Fibroblast of pulmonary artery (primary cell): ENCODE measurements at places on chromosomes 5 and 9.

GRCh38 chr9:591292-591691 is 250.2 kb upstream of the DMRT1 start:
- DNase-seq, result peak; percentile 14

DNA sequence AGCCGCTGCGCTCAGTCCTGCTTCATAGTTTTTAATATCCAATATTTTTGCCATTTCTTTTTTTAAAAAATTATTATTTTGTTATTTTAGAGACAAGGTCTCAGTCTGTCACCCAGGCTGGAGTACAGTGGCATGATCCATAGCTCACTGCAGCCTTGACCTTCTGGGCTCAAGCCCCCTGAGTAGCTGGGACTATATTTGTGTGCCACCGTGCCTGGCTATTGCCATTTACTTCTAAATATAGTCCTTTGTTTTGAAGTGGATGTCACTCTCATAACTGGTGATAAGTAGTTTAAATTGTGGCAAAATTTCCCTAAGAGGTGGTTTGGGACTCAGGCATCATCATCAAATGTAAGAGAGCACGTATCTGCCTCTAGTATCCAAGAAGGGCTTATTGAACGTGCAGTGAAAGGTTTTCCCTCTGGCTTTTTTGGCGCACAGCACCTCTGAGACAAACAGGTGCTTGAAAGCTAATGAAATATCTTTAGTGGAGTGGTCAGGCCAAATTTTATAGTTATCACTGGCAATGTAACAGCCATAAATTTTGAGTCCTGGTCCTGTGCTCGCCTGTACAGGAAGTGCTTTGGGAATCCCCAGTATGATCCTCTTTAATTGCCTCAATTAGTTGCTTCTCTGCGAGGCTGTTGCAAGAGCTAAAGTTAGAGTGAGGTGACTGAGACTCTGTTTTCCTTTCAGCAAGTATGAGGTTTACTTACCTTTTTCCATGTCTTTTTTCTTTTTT is 14.8 kb downstream of the STXBP1 start:
- DNase-seq, result no peak

DNA sequence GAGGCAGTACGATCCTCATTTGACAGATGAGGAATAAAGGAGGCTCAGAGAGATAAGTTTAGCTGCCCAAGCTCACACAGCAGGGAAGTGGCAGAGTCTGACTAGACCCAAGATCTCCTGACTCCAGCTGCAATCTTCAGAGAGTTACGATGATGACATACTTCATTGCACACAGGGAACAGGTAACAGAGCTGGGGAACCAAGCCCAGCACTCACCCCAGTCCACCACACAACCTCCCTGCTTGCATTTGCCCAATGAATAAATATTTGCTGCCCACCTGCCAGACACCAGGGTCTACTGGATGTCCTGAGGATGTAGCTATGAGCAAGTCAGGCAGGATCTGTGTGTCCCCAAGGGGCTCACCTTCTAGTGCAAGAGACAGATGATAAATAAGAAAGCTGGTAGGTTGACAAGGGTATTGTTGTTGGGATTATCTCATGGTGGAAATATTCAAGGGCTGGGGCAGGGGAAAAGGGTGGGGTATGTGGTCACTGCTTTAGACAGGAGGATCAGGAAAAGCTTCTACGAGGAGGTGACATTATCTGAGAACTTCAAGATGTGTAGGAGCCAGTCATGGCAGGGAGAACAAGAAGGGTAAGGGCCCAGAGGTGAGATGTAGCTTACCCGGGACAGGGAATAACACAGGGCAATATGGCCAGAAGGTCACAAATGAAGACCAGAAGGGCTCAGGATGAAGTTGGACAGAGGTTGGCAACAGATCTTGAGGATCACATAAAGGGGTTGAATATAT is 28.6 kb upstream of the CPEB4 start:
- no peak for DNase-seq

GRCh38 chr9:97594381-97594921 is 38.7 kb downstream of the TSTD2 start:
- no peak for DNase-seq

DNA sequence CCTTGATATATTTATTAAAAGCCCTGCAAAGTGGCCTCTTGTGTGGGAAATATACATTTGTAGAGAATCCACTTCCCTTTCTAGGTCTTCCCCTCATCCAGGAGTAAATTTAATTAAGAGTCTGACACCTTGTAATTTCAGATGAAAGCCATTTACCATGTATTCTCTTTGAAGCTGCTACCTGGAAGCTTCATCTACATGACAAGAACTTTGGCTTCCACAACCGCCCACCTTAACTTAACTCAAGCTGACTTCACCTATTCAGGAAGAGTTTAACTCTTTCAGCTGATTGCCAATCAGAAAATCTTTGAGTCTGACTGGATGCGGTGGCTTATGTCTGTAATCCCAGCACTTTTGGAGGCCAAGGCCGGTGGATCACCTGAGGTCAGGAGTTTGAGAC is 899.9 kb downstream of the TAF11L14 start:
- no peak for DNase-seq

- DNase-seq, result no peak
These were observed 120.0 kb downstream of the C5orf15 start for GRCh38 chr5:133848341-133848811.

DNA sequence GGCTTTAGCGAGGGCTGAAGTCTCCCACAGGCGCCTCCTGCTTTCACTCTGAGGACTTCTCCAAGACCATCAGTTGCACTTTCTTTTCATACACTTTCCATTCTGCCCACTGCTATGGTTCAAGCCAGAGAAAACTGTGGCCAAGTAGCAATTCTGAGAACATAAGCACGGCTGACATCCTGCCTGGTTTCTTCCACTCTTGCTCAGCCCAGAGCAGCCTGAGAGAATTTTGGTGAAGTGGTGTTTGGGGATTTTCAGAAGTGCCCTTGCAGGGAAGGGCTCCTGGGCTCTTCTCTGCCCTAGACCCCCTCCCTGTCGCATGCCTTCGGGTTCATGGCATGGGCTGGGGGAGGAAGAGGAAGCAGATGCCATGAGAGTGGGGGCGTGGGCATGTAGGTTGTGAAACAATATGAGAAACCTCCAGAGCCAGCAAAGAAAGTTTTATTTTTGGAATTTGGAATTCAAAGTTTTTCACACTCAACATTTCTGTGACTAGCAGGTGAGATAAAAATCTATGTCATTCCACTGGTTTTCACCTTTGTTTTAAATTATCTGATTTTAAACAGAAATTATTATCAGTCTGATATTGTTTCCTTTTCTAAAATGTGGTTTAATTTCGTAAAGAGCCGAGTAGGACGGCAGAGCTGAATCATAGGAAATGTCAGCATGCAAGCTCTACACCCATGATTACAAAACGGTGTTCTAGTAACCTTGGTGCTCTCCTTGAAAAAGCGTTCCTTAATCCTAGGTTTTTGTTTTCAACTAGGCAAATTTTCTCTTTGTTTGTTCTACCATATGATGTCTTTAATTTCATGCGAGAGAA is 27.8 kb upstream of the TNFSF8 start:
- DNase-seq, result peak; percentile 21

DNA sequence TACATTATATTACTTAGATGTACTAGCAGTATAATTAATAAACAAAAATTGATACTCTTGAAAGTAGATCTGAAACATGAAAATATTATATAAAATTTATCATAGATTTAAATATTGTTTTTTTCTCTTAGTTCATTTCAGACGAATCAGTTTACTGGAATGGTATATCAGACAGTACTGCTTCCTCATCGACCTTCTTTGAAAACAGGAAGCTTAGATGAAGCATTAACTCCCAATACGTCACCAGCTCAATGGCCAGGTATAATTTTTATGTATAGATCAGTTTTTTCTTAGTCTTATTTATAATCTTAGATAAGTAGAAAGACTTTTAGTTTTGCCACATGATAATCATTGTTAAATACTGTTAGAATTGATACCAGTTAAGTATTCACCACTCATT is 106.3 kb downstream of the DMXL1 start:
- no peak for DNase-seq

- no peak for DNase-seq
These were observed 266.8 kb downstream of the NDUFS4 start for GRCh38 chr5:53827211-53827651.

DNA sequence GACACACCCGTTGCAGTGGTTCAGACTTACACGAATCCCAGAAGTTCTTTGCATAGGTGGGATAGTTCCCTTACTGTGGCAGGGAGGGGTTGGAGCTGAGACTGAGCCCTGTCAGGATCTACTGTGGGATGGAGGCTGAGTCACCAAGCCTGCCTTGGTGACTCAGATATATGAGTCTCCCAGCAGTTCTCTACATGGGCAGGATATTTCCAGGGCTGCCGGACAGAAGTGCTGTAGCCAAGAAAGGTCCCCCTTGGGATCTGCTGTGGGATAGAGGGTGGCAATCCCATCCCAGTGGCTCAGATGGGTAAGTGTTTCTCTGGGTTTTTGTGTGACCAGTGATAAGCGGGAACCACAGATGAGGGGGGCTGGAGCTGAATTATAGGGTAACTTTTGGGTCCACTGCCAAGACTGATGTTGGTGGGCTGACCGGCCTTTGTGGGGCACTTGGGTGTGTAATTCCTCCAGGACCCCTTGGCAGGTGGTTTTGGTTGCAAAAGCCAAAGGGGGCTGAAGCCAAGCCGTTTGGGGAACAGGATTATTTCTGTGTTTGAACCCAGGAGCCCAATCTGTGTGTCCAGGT is 18.7 kb downstream of the XRCC4 start:
- peak; percentile 69 for DNase-seq

GRCh38 chr9:135701959-135702721 is at the start of gene KCNT1:
Gene KCNT1 (plus strand): TSS chr9:135702185. CDS start chr9:135702259, 74 bp downstream.
- DNase-seq, result peak; percentile 42

GRCh38 chr5:158166424-158166823 is 307.5 kb upstream of the CLINT1 start:
- DNase-seq, result no peak

DNA sequence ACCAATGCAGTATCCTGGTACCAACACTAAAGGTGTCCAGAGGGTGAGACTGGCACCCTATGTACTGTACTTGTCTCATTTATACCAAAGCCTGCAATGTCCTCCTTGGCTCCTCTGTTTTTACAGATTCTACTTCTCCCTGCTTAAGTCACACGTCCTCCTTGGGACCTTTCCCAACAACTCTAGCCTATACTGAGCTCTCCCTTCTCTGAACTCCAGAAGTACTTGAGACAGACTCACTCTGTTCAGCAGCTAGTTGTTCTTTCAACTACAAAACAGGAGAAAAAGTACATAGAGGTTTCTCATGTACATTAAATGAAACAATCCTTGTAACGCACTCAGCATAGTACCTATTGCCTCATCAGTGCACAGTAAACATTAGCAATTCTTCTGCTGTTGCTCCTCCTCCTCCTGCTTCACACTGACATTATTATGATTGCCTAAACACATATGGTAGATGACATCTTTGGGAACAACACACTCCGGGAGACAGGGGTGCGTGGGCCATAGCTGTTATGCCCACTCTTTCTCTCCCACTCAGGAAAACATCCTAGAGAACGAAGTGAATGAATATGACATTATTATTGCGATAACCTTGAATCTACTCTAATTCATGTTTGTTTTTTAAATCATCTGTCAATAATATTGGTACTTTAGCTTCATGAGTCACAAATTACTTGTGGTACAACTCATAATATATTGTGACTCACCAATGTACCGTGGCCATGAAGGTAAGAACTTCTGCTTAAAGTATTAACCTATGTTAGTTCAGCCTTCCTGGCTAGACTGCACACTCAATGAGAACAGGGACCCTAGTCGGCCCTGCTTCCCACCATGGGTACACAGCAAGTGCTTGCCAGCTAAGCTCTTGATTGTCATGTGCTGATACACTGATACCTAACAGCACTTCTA is 180.3 kb upstream of the ADRA1B start:
- DNase-seq, result no peak

- peak; percentile 65 for DNase-seq
These were observed 7.7 kb downstream of the IL17B start for GRCh38 chr5:149371296-149371962.

DNA sequence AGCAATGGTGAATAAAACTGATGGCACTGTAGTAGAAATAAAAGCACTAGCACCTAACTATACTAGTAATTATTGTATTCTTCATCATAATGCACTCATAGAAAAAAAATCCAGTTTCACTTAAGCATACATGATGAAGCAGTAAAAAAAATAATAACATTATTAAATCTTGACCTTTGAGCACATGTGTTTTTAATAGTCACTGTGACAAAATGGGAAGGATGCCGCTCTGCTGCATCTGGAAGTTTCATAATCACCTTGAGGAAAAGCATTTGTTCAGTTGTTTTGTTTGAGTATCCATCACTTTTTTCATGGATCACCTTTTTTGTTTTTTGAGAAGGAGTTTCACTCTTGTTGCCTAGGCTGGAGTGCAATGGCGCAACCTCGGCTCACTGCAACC is 13.2 kb downstream of the OR2K2 start:
- DNase-seq, result no peak

GRCh38 chr9:136051453-136051836 is 43.6 kb downstream of the NACC2 start:
- DNase-seq, result no peak

DNA sequence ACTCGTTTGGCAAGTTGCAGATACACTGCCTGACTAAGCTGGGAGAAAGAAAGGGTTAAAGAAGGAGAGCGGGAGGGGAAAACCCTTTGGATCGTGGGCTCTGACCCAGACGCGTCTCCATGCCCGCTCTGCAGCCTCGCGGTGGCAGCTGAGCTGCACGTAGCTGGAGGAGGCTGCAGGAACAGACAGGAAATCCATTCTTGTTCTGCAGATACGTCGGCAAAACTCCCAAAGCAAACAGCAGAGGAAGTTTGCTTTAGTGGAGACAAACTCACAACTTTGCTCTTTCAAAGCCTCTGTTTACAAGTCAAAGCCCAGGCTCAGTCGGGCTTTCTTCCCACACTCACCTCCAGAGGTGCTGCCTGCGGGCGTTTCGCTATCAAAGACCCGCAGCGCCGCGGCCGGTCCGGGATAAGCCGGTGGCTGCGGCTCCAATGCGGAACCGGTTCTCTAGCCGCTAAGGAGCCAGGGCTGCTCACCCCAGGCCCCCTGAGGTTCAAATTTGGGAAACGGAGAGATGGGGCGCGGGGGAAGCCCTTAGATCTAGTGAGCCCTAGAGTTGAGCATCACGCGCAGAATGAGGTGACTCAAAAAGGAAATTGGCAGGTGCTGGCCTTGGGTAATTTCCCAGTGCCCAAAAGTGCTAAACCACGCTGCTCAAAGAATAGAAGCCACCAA is 60.7 kb downstream of the MAT2B start:
- DNase-seq, result peak; percentile 32

- DNase-seq, result peak; percentile 91
These were observed 18.9 kb upstream of the MEGF9 start for GRCh38 chr9:120733190-120733589.

DNA sequence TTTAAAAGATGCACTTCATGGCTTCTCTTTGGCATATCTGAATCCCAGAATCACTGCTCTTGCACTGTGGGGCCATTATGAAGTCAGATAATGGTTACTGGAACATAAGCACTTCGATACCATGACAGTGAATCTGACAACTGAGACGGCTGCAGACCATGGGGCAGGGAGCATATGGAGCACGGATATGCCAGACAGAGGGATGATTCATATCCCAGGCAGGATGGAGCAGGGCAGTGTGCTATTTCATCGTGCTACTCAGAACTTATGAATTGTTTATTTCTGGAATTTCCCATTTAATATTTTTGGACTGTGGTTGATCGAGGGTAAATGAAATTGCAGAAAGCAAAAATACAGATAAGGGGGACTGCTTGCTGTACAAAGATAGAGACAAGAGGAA is 145.0 kb downstream of the EGFLAM start:
- DNase-seq, result peak; percentile 33
